ENCODE measurements at places on chromosomes 3 and 15. TPM values are rescaled to one million over a fixed set of nuclear protein-coding genes. Genes with fewer than 3 reads are reported as not detected.

DNA sequence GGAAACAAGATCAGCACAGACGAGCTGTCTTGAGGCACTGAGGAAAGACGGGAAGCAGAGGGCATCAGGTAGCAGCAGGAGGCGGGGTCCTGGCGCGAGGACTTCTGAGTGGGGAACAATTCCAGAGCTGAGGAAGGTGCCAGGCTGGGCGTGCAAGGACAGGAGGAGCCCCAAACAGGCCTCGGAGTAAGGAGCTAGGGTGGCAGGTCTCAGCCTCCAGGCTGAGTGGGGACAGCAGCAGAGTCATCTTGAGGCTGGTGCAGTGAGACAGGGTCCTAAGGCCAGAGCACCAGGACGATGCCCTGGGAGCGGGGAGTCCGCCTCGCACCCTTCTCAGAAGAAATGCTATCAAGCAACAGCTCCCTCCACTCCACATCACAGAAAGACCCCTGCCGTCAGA is 78.4 kb downstream of the PCSK6 start:
- no peaks in the 10 kb centered on the region for H3K36me3 ChIP-seq
- H3K27ac ChIP-seq = no peak overlapping the region
- no peak for DNase-seq
- peaks cover 6% of the 10 kb centered on the region for H3K4me1 ChIP-seq
- peaks cover 10% of the 10 kb centered on the region for H3K27me3 ChIP-seq
- H3K4me3 ChIP-seq = no peak overlapping the region

- H3K27me3 ChIP-seq = no peaks in the 10 kb centered on the region
- no peak overlapping the region for H3K27ac ChIP-seq
- no peak overlapping the region for H3K4me3 ChIP-seq
- no peak for DNase-seq
- peaks cover 15% of the 10 kb centered on the region for H3K36me3 ChIP-seq
- peaks cover 72% of the 10 kb centered on the region for H3K4me1 ChIP-seq
Measured at GRCh38 chr15:67138891-67139855, 73.8 kb downstream of the SMAD3 start.

DNA sequence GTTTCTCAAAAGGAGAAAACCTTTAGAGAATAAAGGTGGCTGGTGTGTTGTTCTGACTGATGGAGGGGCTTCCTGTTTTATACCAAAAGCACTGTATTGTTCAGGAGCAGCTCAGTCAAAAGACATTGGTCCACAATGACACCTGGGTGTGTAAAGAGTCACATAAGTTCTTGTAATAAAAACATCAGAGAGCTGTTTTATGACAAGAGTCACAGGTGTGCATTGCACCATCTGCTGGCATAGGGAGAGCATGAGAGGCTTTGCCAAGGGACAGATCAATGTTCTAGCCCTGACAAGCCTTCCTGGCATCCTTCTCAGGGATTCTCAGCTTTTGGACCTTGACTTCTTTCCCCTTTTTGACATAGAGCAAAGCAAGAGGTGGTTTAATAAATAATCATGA is 20.4 kb downstream of the ARPP21 start:
- no peaks in the 10 kb centered on the region for H3K36me3 ChIP-seq
- H3K4me1 ChIP-seq = no peaks in the 10 kb centered on the region
- no peak overlapping the region for H3K4me3 ChIP-seq
- DNase-seq = no peak

Gene WDR72
- not detected for total RNA-seq
